ENCODE measurements at places on chromosomes 5 and 9.

DNA sequence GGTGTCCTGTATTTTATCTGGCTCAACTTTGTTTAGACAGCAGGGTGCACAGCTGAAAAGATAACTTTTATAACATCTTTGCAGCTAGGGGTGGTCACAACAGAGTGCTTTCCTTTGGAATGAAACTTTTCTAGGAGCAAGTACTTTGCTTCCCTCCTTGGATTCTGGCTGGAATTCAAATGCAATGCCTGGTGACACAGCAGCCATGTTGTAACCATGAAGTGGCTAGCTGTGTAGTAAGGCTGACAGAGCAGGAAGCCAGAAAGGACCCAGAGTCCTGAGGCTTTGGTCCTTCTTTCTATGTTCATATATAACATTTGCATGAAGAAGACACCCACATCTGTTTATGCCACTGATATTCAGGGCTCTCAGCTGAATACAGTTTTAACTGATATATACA is 48.1 kb downstream of the TENT4A start:
- peak; percentile 8 for DNase-seq

DNA sequence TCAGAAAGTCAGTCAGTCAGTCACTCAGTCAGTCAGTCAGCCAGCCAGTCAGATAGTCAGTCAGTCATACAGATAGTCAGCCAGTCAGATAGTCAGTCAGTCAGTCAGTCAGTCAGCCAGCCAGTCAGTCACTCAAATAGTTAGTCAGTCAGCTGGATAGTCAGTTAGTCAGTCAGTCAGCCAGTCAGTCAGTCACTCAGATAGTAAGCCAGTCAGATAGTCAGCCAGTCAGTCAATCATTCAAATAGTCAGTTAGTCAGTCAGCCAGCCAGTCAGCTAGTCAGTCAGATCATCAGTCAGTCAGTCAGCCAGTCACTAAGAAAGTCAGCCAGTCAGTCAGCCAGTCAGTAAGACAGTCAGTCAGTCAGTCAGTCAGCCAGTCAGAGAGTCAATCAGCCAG is 477.1 kb downstream of the AGTPBP1 start:
- DNase-seq = no peak

GRCh38 chr9:15524845-15525455 is 14.2 kb upstream of the PSIP1 start:
- DNase-seq = no peak

DNA sequence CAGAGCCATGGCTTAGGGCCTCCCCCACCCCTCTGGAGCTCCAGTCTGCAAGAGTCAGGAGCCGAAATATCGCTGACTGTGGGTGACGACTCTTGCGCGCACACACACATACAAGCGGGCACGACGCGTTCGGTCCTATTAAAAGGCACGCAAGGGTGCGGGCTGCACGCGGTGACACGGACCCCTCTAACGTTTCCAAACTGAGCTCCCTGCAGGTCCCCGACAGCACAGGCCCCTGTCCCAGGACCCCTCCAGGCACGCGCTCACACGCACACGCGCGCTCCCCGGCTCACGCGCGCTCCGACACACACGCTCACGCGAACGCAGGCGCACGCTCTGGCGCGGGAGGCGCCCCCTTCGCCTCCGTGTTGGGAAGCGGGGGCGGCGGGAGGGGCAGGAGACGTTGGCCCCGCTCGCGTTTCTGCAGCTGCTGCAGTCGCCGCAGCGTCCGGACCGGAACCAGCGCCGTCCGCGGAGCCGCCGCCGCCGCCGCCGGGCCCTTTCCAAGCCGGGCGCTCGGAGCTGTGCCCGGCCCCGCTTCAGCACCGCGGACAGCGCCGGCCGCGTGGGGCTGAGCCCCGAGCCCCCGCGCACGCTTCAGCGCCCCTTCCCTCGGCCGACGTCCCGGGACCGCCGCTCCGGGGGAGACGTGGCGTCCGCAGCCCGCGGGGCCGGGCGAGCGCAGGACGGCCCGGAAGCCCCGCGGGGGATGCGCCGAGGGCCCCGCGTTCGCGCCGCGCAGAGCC is at the start of gene GRIN1:
GRIN1 (plus strand) TSS at position 433 of the 746 bp plus-strand sequence. CDS start 333 bp downstream, outside the sequence.
- DNase-seq = no peak

DNA sequence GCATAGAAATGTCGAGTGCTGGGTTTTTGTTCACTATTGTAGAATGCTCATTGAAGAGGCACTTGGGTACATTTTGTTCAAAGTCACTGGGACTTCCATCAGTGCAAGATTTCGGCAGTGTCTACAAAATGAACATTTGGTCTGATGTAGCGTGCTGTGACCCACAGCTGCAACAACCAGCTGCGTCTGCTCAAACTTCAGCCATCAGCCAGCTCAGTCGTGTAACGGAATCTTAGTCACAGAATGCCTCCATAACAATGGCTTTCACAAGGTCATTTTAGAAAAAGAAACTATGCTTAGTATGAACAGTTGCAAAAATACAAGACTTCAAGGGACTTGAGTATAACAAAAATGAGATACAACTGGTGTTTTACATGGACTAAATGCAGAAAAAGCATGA is 828.1 kb upstream of the GRAMD2B start:
- DNase-seq = peak; percentile 86

- DNase-seq = no peak
Observed at GRCh38 chr5:109865637-109866036, 175.9 kb downstream of the MAN2A1 start.

GRCh38 chr9:138094028-138094427 is 216.4 kb downstream of the CACNA1B start:
- no peak for DNase-seq

DNA sequence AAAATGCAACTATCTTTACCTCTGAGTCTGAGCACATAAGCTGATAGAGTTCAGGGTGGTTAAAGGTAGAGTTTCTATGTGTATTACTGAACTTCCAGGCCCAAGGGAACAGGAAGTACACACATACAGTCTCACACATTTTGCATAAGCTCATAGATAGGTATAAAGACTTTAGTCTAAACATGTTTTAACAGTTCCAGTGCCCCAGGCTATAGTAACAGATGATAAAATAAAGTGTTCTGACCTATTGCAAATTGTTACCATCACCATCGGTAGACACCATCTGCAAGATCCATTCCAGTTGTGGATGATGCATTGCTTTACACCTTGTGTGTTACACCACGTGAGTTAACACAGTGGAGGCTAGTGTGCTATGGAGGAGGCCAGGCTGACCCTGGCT is 95.8 kb downstream of the TMEM174 start:
- DNase-seq = no peak

GRCh38 chr5:153974131-153974812 is 64.4 kb downstream of the FAM114A2 start:
- DNase-seq = no peak

- no peak for DNase-seq
Observed at GRCh38 chr5:151924564-151925301, at the start of gene GLRA1. GLRA1 (minus strand) TSS chr5:151924851; CDS start chr5:151924549, 302 bp downstream.

DNA sequence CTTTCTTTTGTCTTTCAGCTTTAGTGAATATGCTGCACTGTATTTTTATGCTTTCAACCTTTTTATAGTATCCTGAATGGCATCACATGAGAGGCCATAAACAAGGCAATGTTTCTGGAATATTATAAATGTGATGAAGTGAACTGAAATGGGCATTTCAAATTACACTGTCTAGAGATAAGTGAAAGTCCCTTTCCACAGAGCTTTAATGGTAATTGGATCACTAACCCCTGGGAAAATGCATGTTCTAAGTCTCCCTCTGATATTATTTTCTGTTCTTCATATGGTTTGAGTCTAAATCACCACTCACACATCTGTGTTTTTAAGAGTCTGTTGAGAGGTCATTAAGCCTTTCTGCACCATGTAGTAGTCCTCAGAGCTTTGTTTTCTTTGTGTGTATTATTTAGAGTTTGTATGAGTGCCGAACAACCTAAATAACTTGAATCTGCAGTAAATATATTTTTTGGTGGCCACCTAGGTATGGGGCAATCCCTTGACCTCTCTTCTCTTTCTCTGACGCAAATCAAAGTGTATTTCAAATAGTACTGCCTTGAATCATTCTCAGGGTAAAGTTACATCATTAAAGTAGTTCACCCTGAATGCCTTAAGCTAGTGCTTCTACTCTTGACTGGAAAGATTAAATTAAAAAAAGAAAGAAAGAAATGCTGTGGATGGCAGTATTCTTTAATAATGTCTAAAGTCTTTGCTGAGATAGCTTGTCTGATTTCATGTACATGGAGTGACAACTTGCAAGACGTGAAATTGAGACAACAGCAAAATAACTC is 1931.0 kb upstream of the CDH6 start:
- no peak for DNase-seq

- no peak for DNase-seq
Observed at GRCh38 chr9:127540664-127541041, 71.4 kb upstream of the STXBP1 start.

DNA sequence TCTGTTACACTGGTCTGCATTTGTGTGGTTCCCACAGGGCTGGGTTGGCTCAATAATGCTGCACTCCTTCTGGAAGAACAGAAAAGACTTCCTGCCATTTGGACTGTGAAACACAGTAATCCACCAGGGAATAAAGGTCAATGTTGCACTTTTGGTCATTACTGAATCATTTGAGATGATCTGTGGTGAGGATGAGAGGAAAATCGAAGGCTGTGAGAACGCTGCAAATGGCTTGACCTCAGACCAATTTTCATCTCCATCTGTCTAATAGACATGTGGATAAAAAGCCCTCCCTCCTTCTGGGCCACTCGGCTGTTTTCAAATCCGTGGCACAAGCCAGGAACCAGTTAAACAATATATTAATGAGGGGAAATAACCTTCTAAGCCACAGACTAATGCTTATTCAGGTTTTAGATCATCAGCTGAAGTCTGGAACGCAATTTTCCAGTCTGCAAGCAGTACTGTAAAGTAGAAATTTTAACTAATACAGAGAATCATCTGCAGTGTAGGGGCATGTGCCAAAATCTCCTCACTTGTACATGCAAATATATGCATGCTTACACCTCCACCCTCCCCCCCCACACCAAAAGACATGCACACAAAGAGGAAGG is 20.2 kb downstream of the TLE1 start:
- DNase-seq = no peak

DNA sequence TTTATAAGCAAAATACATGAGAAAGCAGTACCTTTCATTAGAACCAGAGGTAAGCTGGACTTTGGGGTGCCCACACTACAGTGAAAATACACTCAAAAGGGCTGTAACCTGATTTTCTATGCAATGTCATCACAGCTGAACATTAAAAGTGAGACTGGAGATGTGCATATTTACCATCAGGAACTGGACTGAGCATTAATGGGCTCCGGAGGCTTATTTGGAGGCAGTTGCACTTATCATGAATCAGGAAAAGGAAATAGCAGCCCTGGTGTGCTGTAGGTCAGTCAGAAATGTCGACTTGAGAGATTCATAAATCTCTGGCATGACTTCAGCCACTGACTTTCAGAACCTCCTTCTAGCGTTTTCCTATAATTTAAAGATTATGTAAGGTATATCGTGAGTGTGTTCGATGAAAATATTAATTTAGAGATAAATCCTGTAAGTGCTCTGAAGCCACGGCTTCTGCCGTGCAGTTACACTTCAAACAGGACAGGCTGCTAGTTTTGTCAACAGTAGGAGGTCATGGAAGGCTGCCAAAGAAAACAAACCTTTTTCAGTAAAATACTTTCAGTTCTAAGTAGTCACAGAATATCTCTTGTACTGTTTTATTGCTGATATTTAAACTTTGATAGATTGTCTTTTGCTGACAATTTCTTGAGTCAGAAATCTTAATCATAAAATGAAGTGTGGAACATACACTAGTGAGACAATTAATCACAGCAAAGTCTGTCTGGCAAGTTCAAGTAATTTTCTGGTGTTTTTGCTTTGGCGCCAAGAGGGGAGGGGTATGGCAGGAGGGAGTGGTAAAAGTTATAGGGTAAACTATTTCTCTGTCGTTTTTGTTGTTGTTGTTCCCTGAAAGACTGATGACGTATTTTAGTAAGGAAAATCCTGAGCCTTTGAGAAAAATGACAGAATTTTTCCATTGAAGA is 939.7 kb downstream of the NR2F1-AS1 start:
- DNase-seq = no peak

- no peak for DNase-seq
Observed at GRCh38 chr5:124801551-124801950, 55.1 kb upstream of the ZNF608 start.

- DNase-seq = no peak
Observed at GRCh38 chr5:52844885-52845284, 57.2 kb downstream of the ITGA1 start.

DNA sequence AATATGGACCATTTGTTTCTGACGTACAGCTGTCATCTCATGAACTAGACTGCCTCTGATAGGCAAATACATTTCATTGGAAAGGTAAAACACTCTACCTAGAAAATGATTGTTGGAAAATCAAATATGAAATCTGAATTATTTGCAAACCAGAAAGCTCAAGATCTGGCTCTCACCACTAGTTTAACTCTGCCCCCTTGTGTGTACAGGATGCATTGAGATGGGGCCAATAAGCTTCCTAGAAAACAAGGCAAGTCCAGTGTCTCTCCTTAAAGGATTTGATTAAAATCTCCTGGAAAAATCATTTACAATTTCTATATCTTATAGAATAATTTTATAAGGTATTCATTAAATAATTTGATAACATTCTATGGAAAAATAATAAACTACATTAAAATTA is 311.9 kb upstream of the ANKH start:
- DNase-seq = no peak

- DNase-seq = no peak
Observed at GRCh38 chr5:94467954-94468930, 150.2 kb downstream of the KIAA0825 start.

- DNase-seq = no peak
Observed at GRCh38 chr5:163898873-163899272, 393.5 kb downstream of the MAT2B start.

DNA sequence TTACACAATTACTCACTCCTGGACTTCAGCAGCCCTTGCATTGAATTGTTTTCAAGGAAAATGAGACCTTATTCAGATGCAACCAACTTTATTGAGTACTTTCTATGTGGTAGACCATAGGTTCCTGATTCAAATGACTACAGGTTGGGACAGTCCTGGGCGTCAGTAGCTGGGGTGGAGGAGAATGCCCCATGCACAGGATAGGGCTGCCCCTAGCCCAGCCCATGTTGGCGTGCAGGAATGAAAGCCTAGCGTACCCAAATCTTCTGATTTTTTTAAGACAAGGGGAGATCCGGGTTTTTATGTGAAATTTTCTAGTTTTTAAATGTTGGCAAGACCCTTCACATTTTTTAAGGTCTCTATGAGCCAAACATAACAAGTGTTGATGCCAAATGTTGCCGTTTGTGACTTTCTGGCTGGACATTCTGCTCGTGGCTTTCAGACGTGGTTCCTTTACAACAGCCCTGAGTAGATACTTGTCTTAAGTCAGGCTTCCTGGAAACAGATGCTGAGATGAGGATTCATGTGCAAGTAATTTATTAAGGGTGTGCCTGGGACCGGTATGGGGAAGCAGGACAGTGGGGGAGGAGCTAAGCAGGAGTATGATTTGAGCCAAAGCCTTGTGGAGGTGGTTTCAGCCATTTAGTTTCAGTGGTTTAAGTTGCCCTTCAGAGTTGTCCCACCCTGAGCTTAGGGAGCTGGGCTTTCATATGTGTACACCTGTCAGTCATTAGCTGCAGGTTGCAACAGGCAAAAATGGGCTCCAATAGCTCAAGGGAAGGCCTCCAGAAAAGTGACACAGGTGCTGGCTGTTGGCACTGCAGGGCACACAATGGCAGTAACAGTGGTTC is 154.1 kb downstream of the NTRK2 start:
- DNase-seq = no peak

- no peak for DNase-seq
Observed at GRCh38 chr5:62645223-62645622, 66.6 kb downstream of the LRRC70 start.

All from sigmoid colon (tissue), 7 donors.